Stimulated activated CD4-positive, alpha-beta T cell treated with anti-CD3 and anti-CD28 coated beads, Interleukin-1b, Interleukin-23, amount 100 ng/mL, for 1 hour (primary cell): ENCODE measurements at places on chromosomes 2 and 18.

DNA sequence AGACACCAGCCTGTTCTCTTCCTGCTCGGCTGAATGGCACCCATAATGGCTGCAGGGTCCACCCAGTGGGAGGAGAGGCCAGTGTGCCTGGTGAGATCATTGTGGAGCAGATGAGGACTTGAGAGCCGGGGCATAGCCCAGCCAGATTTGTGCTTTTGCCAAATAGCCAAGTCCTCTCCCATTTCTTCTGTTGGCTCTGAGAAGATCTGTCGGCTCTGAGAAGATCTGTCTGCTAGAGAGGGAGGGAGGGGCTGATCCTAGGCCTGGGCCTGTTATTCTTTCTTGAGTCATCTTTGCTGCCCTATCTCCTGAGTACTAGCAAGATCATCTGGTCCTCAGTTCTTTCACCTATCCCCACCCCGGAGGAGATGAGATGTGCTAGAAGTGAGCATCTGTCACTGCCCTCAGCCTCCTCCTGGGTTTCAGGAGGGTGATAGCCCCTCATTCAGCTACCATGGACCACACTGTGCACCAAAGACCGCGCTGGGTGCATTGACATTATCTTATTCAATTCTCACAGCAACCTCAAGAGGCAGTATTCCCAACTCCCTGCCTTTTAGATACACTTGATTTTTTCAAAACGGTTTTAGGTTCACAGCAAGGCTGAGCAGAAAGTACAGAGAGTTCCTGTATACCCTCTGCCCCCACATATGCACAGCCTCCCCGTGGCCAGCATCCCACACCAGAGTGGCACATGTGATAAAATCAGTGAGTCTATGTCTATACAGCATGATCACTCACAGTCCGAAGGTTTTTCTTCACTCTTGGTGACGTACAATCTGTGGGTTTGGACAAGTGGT, 98.6 kb downstream of the CAPN13 start:
- DNase-seq = no peak

- DNase-seq = no peak
Measured at GRCh38 chr2:30321466-30321865, 90.1 kb downstream of the LBH start.

- DNase-seq = no peak
Measured at GRCh38 chr2:61670591-61671501, 132.7 kb upstream of the XPO1 start.

DNA sequence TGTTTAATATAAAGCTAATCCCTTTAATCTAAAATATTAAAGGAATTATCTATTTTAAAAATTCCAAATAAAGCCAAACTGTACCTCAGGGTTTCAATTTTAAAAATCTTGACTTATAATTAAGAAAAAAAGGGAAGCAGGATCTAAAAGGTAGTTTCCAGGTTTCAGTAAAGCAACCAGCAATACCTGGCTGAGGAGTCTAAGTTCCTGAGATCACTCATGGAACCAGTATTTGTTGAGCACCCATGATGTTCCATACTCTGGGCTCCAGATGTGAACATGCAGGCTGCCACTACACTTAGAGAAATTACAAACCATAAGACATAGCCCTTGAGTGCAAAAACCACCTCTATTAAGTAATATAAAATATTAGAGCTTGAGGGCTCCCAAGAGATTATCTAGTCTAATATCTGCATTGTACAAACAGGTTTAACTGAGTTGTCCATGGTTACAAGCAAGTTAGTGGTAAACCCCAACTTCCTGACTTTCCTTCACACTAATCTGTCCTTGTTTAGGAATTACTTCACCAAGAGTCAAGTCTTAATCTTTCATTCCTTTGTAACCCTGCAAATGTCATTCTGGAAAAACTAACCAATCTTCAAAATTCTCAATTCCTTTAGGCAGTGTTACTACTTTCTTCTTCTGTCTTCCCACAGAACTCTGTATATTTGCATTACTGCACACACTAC, 49.2 kb downstream of the CLASP1 start:
- no peak for DNase-seq

- DNase-seq = no peak
Measured at GRCh38 chr2:202818321-202818720, 53.2 kb downstream of the ICA1L start.

DNA sequence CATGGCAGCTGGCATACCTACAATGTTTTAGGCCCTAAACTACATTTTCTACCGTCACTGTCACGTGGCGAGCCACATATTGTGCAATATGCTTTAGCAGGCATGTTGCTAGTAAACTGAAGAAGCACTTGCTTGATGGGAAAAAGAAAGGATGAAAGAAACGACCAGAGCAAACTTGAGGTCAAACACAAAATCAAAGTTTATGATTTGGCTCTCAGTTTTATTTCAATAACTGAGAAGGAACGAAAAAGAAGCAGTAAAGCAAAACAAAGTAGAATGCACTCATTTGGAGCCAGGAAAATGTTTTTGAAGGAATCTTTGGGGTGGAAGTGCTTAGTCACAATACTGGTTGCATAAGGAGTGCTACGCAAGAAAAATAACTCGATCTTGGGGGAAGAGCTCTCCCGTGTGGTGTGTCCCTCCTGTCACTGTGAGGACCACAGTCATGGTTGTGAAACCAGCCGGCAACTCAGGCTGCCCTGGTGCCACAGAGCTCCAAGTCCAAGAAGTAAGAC, 349.8 kb downstream of the RBM43 start:
- DNase-seq = no peak

GRCh38 chr18:62828091-62828640, 112.8 kb downstream of the PHLPP1 start:
- no peak for DNase-seq

DNA sequence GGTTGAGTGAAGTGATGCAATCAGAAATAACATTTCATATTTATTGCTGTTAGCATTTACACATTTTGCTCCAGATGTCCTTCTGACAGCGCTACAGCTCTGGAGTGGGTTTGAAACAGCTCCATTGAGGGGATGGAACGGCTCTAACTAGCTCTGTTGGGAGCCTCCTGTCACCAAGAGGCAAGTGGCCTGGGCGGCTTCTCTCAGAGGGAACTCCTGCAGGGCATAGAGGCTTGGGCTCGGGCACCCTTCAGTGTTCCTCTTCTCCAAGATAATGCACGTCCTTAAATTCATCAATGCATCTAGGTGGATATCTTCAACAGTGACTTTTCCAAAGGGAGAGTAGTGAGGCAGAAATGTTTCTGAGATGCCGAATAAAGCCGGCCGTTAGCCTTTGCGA, 122.5 kb downstream of the CNTNAP5 start:
- no peak for DNase-seq

GRCh38 chr2:185583058-185583816, 155.4 kb upstream of the FSIP2 start:
- DNase-seq = no peak

DNA sequence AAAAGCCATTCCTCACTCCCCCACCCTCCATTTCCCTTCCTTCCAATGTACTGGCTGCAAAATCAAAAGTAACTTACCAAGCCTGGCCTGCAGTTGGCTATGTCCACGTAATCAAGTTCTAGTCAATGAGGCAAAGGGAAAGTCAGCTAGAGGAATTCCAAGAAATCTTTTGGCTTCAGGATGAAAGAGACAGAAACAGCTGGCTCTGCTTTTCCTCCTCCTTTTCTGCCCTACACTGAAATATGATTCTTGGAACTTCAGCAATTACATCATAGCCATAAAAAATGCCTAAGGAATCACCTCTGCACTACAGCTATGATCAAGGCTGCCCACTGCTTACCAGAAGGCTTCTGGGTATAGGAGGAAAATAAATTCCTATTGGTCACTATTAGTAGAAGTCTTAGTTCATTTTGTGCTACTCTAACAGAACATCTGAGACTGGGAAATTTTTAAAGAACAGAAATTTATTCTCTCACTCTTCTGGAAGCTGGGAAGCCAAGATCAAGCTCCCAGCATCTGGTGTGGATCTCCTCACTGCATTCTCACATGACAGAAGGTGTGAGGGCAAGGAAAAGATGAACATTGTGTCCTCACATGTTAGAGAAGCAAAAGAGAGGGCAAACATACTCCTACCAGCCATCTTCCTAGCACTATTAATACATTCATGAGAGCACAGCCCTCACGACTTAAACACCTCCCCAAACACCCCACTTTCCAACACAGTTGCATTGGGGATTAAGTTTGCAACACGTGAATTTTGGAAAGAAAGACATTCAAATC, 219.9 kb downstream of the TMX3 start:
- no peak for DNase-seq

DNA sequence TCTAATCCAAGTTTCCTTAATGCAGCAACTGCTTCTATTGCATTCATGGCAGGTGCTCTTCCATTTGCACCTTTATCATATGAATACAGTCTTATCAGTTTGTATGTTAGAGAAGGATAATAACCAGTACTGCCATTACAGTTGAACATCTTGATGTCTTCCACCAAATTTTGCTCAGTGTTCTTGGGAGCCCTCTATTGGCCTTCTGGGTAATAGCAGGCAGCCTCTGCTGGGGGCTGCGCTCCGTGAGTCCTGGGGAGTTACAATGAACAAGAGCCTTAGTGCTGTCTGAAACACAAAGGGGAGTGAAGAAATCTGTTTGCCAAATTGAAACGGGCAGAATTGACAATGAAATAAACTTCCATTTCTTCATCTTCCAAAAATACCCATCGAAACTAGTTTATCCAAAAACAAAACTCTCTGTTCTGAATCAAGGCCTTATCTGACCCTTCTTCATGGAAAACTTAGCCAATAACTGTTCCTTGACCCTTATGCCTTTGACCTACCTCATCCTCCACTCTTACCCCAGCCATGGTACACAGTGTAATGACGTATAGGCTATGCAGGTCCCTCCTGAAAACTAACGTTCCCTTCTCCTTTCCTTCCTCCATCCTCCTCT, 79.9 kb downstream of the ALK start:
- no peak for DNase-seq

- DNase-seq = no peak
Measured at GRCh38 chr2:138516030-138516704, 14.6 kb downstream of the SPOPL start.

GRCh38 chr2:118112771-118113334, 24.6 kb downstream of the INSIG2 start:
- DNase-seq = no peak

- DNase-seq = no peak
Measured at GRCh38 chr2:234963773-234964615, 12.2 kb downstream of the SH3BP4 start.

- DNase-seq = no peak
Measured at GRCh38 chr2:143088388-143088787, 40.8 kb upstream of the ARHGAP15 start.

- DNase-seq = no peak
Measured at GRCh38 chr2:165725421-165725820, 68.6 kb downstream of the GALNT3 start.

DNA sequence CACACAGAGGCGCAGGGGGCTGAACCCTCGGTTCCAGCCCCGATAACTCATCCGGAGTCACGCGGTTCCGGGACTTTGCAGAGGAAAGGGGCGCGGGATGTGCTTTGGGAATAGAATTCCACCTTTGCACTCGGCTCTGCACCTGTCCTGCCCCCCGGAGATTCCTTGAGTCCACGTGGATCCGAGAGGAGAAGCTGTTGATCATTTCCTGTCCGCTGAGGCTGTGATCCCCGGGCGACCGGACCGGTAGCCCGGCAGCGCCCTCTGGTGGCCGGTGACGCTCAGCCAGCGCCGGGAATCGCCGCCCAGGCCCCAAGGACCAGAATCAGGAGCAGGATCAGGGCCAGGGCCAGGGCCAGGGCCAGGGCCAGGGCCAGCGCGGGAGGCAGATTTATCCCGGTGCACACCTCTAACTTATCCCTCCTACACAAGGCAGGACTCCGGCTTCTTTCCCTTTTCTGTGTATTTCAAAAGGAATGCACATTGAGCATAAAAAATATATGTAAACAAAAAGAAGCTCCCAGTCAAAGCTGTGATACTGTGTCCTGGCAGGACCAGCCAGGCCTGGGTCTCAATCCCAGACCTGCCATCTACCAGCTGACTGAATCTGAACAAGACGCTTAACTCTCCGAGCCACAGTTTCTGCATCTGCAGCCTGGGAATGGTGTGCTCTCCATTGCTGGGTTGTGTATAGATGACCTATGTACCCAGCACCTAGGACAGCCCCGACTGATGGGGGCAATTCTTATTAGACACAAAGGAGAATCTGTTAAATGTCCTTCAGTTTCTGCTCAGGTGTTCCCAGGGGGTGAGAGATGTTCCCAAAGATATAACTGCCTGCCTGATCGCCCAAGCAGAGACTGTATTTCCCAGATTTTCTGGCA, 8.5 kb upstream of the SPATA3 start:
- DNase-seq = peak; percentile 51

DNA sequence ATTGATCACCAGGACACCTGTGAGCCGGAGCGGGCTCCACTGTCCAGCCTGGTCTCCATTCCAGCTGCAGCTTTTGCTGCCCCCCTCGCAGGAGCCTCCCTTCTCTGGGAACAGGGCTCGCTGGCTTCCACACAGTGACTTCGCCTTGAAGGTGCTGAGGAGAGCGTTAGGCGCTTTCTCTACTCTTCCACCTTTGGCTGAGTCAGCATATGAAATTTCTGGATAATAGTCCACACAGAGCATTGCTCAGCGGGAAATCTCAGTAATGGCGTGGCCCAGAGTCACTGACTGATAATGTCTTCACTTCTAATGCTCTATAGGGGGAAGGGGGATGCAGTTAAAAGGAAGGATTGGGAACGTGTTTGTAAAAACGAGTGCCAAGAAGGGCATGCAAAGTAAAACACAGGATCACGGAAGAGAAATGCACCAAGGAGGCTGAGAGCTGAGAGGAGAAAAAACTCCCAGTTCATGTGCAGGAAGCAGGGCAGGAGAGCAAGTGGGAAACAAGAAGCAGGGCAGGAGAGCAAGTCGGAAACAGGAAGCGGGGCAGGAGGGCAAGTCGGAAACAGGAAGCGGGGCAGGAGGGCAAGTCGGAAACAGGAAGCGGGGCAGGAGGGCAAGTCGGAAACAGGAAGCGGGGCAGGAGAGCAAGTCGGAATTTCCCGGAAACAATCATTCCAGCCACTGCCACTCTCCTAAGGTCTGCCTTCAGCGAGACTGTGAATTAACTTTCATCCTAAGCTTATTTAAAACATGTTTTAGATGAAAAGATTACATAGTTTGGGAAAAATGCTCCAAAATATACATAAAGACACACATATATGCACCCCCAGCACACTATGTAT, 77.7 kb downstream of the MYT1L start:
- DNase-seq = no peak

DNA sequence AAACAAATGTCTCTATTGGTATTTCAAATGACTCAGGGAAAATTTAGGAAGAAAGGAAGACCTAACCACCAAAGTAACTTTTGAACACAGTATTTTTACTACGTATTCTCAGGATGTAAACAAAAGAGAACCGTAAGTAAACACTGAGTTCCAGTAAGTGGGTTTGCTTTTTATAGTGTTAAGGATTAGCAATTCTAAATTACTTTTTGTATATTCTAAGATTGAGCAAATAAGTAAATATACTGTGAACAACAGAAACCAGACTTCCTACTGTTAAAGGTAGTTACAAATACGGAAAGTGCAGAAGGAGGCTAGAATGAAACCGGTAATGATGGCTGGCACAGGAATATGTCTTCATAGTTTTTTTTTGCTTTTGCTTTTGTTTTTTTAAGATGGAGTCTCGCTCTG, 31.5 kb downstream of the SESTD1 start:
- DNase-seq = no peak

GRCh38 chr2:178910005-178910404, 102.8 kb upstream of the TTN start:
- no peak for DNase-seq

- DNase-seq = no peak
Measured at GRCh38 chr2:232234922-232235615, 143.5 kb upstream of the ALPP start.
